Iris pigment epithelial cell (primary cell): ENCODE measurements at places on chromosomes 2 and 18.

DNA sequence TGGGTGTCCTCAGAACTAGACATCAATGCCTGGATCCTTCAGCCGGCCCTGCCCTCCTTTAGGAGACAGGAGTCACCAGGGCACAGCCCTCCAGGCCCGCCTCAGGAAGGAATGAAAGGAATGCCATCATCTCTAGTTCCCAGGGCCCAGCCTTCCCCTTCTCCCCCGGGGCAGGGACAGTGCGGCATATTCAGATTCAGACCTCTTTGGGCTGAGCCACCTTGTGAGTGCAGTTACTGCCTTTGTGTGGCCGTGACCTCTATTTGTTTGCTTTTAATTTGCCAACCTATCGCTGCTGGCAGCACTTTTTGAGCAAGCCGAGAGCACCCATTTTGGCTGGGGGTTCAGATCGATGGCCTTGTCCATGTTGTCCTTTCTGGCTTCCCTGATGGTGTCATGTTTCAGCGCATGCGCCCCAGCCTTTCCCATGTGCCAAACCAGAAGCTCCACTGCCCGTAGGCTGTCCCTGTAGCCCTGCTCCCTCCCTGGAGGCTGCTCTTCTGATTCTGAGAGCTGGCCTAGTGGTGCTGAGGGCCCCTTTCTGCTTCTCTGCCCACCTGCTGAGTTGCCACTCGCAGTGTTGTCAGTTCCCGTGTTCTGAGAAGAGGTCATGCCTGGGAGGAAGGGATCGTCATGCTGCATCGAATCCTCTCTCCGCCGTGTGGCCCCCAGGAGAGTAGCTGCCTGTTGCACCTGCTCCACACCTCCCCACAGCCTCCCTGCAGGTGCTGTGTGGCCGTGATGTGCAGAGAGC is 10.9 kb downstream of the ANKRD23 start:
- DNase-seq, result peak; percentile 70

DNA sequence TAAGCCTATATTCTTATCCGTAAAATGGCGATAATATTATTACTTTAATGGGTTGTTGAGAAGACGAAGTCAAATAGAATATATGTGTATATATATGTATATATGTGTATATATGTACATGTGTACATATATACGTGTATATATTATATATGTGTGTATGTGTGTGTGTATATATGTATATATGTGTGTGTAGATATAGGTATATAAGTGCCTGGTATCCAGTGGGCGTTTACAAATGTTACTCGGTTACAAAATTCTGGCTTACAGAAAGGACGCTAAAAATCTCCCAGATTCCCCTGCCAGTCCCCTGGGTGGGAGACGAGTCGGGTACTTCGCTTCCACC is 295 bp upstream of the MTX2 start:
- no peak for DNase-seq

DNA sequence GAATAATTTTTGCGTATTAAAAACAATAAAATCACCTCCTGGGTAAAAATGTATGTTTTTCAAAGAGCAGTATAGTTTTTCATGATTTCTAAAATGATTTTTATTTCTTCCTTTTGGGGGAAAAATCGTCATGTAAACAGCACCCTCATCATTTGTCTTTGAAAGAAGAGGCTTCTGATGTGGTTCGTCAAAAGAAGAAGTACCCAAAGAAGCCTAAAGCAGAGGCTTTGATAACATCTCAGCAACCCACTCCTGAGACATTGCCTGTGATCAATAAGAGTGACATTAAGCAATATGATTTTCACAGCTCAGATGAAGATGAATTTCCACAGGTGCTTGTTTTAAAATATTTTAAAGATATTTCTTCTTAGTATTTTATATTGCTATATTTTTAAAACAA is 110.2 kb upstream of the KIF5C start:
- no peak for DNase-seq

DNA sequence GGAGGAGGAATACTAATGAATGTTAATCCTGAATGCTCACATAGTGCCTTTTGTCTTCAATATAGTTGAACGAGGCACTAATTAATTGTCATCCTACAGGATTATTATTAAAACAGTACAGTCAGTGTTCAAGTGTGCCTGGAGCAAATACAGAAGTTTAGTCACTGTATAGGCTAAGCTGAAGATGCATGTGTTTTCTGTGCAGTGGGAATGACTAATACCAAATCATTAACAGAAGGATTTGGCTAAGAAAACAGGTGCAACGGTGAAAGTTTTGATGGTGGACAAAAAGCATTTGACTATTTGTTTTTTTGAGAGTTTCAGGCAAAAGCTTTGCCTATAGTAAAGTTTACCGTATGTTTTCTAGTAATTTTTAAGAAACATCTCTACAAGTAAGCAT is 62.8 kb downstream of the DCC start:
- DNase-seq, result no peak

DNA sequence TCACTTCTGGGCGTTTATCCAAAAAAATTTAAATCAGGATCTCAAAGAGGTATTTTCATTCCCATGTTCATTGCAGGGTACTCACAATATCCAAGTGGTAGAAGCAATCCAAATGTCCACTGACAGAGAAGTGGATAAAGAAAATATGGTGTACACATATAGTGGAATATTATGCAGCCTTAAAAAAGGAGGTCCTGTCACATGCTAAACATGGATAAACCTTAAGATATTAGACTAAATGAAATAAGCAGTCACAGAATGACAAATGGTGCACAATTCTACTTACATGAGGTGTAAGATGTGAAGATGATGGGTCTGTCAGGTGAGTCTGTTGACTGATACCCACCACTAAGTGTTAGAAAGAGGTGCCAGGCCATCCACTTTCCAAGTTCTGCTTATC is 140.6 kb downstream of the THNSL2 start:
- DNase-seq, result no peak

- DNase-seq, result peak; percentile 22
Observed at GRCh38 chr18:23141104-23141999, 6.1 kb downstream of the CABLES1 start.

DNA sequence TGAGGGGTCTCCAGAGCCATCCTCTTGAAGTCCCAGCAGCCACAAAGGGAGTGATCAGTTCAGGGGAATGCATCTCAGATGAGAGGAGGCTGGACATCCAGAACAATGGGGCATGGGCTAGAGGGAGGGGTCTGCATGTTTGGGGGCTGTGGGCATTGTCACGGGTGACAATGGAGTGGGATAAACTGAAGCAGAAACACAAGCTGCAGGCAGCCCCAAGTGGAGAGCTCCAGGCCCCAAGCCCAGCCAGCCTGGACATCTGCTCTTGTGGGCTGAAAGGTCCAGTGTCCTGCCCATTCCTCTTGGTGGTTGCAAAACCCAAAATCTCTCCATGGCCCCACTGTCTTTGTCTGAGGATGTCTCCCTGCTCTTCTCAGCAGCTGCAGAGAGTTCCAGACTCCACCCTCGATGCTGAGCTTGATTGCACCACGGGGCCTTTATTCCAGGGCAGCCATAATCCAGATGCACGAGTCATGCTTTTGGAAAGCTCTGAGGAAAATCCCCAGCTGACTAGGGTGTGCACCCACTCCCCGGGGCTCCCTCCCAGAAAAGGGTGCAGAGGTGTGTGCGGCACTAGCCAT is 149.4 kb downstream of the TNS1 start:
- DNase-seq, result peak; percentile 55

GRCh38 chr2:122138561-122138960 is 383.1 kb downstream of the TSN start:
- DNase-seq, result no peak

- no peak for DNase-seq
Observed at GRCh38 chr2:233871432-233871831, 3.2 kb upstream of the MSL3B start.

GRCh38 chr18:33583901-33584300 is 5.9 kb downstream of the ASXL3 start:
- no peak for DNase-seq

DNA sequence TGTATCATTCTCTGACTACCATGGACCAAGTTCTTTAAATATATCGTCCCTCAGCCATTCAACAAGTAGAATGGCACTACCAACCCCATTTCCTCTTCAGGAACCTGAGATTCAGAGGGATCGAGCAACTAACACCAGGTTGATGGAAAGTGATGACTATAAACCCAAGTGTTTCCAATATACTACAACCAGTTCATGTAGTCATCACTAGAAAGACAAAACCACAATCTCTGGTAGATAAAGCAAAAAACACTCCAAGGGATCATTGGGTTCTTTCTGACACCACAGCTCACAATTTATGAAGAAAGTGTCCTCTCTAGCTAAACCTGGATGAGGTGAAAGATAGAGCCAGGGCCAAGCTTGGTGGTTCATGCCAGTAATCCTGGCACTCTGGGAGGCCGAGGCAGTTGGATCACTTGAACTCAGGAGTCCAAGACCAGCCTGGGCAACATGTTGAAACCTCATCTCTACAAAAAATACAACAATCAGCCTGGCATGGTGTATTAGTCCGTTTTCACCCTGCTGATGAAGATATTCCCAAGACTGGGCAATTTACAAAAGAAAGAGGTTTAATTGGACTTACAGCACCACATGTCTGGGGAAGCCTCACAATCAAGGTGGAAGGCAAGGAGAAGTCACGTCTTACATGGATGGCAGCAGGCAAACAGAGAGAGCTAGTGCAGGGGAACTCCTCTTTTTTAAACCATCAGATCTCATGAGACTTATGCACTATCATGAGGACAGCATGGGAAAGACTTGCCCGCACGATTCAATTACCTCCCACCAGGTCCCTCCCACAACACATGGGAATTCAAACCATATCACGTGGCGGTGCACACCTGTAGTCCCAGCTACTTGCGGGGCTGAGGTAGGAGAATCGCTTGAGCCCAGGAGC is 2.2 kb downstream of the CD226 start:
- no peak for DNase-seq

DNA sequence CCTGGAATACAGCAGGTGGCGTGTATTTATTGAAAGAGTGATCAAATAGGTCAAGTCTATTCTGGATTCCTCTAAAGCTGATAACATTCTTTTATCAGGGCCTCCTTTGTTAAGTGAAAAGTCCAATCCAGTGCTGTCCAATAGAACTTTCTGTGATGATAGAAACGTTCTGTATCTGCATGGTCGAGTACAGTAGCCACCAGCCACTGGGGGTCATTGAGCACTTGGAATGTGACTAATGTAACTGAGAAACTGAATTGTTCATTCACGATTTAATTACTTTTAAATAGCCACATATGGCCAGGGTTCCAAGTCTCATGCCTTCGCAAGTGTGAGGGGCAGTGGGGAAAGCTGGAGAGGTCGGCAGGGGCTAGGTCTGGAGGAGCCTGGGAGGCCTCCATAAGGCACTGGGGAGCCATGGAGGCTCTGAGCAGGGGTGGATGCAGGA is 20.5 kb downstream of the SH2D6 start:
- DNase-seq, result no peak

DNA sequence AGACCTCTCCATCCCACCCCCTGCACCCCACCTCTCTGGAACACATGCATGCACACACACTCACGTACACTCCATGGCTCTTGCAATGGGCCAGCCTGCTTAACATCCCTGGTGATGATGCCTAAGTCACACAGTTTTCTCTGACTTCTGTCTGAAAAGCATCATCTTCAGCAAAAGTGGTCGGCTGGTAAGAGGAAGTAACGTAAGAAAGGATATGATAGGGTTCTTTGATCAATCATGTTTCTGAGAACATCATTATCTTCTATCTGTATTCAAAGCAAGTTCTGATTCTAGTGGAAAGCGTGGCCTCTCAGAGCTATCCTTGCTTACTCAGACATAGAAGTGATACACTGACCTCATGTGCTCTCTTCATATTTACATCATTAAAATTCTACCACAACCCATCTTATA is 11.4 kb upstream of the NDUFV2 start:
- no peak for DNase-seq

DNA sequence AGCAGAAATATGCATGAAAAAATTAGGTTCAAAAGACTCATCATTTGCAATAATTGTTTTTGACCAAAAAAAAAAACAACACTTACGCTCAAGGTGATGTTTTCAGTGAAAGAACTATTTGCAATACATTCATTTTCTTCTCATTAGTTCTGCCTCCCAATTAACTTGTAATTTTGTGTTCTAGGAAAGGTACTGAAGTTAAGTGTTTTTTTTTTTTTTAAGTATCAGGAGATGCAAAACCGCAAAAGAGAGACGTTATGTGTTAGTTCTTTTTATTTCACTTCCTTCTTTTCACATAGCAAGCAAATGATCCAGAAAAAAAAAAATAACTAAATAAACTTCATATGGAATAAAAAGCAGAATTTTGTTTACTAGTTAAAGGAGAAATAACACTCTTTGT is 735.2 kb upstream of the GCFC2 start:
- DNase-seq, result no peak

- DNase-seq, result no peak
Observed at GRCh38 chr2:174963437-174964400, 41.5 kb downstream of the CHN1 start.

- DNase-seq, result peak; percentile 44
Observed at GRCh38 chr18:54233228-54233625, 8.8 kb upstream of the MBD2 start.

DNA sequence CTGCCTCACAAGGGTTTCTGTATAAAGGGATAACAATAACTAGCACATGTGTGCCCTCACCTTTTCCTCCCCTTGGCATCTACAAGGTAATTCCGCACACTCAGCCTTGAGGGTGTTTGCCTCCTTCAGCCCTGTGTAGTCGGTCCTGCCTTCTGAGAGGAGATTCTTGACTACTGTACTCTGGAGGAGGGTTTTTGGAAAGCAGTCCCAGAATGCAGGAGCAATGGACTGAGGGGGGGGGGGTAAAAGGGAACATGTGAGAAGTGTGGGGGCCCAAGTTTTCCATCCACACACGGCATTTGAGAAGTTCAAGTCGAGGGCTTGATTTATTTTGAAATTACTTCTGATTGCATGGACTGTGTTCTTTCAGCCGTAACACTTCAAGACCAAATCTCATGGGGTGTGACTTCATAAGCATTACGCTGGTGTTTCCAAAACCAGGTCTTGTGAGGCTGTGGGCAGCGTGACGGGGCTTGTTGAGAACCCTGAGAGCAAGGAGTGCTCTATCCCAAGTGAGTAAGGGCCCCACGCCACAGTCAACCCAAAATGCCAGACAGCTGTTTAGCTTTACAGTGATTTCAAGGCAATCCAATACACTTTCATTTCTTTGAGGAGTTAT is 198.7 kb upstream of the MEIS1 start:
- DNase-seq, result no peak

- no peak for DNase-seq
Observed at GRCh38 chr2:185215497-185215896, 523.1 kb upstream of the FSIP2 start.

GRCh38 chr2:172423160-172423559 is 4.2 kb upstream of the ITGA6 start:
- no peak for DNase-seq

DNA sequence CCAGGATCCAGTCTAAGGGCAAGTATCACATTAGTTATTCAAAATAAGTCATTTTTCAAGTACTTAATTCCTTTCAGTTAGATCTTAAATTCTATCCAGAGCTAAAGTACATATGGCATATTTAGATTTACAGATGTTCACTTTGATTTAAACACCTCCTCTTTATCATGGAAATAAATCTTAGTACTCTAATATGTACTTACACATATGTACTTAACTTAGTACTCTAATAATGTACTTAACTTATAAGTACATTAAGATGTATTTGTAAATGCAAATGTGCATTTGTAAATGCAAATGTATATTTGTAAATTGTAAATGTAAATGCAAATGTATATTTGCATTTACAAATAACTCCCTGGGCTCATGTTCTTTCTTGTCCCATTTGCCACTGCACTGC is 14.6 kb downstream of the PIGN start:
- no peak for DNase-seq
